Smooth muscle cell of trachea (primary cell): ENCODE measurements at places on chromosomes 13 and 19. TPM values are rescaled to one million over a fixed set of nuclear protein-coding genes. Genes with fewer than 3 reads are reported as not detected.

ZNF491 gene
- 3.8 and 4.6 TPM in 2 replicates for total RNA-seq

NALCN gene
- total RNA-seq: 0.87 and 1.8 TPM in 2 replicates

SYCN gene
- total RNA-seq: not detected in 2 replicates

NLRP4 gene
- total RNA-seq: not detected in 2 replicates

SHANK1 gene
- total RNA-seq: 7.3 and 8.6 TPM in 2 replicates

CATSPERD gene
- total RNA-seq: not detected in 2 replicates

SHISA7 gene
- total RNA-seq: under 0.01 TPM in 1 of 2 replicates, not detected in the other

FAM174C gene
- 29.7 and 45.3 TPM in 2 replicates for total RNA-seq

FBXW9 gene
- 4.6 and 8.3 TPM in 2 replicates for total RNA-seq

OR4F17 gene
- total RNA-seq: 0.15 TPM in 1 of 2 replicates, not detected in the other

ZNF565 gene
- 6.0 and 7.3 TPM in 2 replicates for total RNA-seq
